ENCODE measurements at places on chromosomes 4 and X. TPM values are rescaled to one million over a fixed set of nuclear protein-coding genes. Genes with fewer than 3 reads are reported as not detected.

The MAGEE1 gene
- total RNA-seq, result 1.5 TPM

The ATP2B3 gene
- total RNA-seq, result not detected

The HHIP gene
- 792 TPM for total RNA-seq

The FDCSP gene
- not detected for total RNA-seq

The ZNF711 gene
- 4.0 TPM for total RNA-seq

The YIPF6 gene
- 38.5 TPM for total RNA-seq

The GABRG1 gene
- not detected for total RNA-seq

The SLC30A9 gene
- total RNA-seq, result 76.3 TPM

The SLC4A4 gene
- total RNA-seq, result 0.13 TPM

The CYBB gene
- total RNA-seq, result not detected

The ITIH6 gene
- not detected for total RNA-seq

The ZNF718 gene
- total RNA-seq, result 12.6 TPM

The EPGN gene
- 0.13 TPM for total RNA-seq

The HPSE gene
- total RNA-seq, result 16.2 TPM

The PPP4R3C gene
- total RNA-seq, result not detected

The DDX53 gene
- not detected for total RNA-seq

The CENPI gene
- 46.0 TPM for total RNA-seq

The F8A3 gene
- total RNA-seq, result 0.93 TPM

The FRMD7 gene
- total RNA-seq, result not detected

The IRS4 gene
- not detected for total RNA-seq

The CABS1 gene
- total RNA-seq, result not detected

The MAGEA2B gene
- not detected for total RNA-seq

The GUCY1B1 gene
- 0.66 TPM for total RNA-seq

The NOP14 gene
- 52.1 TPM for total RNA-seq

The TCEAL7 gene
- total RNA-seq, result 5.0 TPM

The WDR17 gene
- total RNA-seq, result 0.65 TPM

The IL3RA gene
- total RNA-seq, result 10.1 TPM
